ENCODE measurements at places on chromosomes 13 and 19.
A peak's percentile ranks its signal among the peaks of the same experiment; 100 is the strongest.

- H3K36me3 ChIP-seq: peaks cover 2% of the 10 kb centered on the region
- H3K4me1 ChIP-seq: no peaks in the 10 kb centered on the region
- DNase-seq: peak; percentile 56
- H3K27ac ChIP-seq: no peak overlapping the region
- no peak overlapping the region for H3K4me3 ChIP-seq
These were observed 40.3 kb downstream of the ZNF557 start for GRCh38 chr19:7109678-7110289.

DNA sequence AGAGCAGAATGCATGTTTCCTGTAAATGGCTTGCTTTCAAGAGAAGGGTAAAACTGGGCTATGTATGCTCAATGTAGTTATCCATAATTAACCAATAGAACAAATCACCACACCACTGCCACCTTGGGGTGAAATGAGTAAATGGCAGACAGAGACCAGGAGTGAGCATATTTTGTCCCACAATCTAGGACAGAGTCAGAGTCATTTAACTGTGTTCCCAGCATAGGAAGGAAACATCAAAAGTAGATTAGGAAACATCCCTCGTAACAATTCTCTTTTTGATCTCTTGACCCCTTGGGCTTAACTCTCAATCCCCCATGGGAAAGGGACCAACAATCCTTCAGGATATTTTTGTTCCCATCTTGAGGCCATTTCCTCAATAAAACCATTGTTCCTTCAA lies 224.8 kb downstream of the NHLRC3 start:
- H3K4me3 ChIP-seq: no peak overlapping the region
- peak; percentile 44 for DNase-seq
- no peaks in the 10 kb centered on the region for H3K4me1 ChIP-seq
- H3K36me3 ChIP-seq: no peaks in the 10 kb centered on the region
- no peak overlapping the region for H3K27ac ChIP-seq
- H3K27me3 ChIP-seq: no peaks in the 10 kb centered on the region

DNA sequence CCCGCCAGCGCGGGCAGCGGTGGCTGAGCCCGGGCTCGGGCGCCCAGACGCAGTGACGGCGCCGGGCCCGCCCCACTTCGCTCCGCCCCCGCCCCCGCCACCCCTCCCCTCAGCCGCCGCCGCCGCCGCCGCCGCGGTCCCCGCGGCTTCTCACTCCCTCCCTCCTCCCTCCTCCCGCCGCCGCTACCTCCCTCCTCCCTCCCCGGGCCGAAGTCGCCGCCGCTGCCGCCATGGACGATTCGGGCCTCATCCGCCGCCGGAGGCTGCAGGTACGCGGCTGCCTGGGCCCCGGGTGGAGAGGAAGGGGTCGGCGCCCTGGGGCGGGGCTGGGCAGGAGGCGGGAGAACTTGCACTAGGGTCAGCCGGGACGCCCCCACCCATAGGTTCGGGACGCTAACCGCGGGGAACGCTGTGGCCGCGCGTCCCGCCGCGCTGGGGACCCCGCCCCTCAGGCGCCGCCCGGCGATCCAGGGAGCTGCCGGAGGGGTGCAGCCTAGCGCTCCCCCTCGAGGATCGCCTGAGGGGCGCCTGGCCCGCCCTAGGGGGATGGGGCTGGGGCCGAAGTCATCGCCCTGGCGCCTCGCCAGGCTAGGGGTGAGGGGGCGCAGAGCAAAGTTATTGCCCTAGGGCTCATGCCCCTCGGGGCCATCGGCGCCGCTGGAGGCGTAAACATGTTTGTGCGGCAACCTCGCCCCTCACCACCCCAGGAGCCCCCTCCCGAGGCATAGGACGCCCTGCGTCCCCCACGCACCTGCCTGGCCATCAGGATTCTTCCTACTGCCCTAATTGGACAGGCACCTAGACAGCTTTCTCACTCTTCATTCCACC lies 427 bp downstream of the RTBDN start:
- peaks cover 3% of the 10 kb centered on the region for H3K27me3 ChIP-seq
- peak overlapping the region; percentile 68 for H3K4me3 ChIP-seq
- no peaks in the 10 kb centered on the region for H3K4me1 ChIP-seq
- H3K36me3 ChIP-seq: no peaks in the 10 kb centered on the region
- DNase-seq: peak; percentile 70
- no peak overlapping the region for H3K27ac ChIP-seq

DNA sequence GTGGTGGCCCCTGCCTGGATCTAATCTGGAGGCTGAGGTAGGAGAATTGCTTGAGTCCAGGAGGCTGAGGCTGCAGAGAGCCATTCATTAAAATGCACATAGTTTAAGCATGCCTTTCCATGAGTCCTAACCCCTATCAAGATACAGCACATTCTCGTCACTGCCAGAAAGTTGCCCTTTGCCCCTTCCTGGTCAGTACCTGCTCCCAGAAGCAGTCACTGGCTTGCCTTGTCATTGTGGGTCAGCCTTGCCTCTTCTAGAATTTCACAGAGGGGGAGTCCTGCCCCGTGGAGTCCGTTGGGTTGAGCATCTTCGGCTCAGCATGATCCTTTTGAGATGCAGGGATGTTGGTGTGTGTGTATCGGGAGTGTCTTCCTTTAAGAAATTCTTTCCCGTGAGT lies 10.8 kb downstream of the BICRA start:
- H3K36me3 ChIP-seq: peaks cover 18% of the 10 kb centered on the region
- H3K4me3 ChIP-seq: peak overlapping the region; percentile 31
- no peaks in the 10 kb centered on the region for H3K27me3 ChIP-seq
- H3K27ac ChIP-seq: peak overlapping the region; percentile 38

- no peak overlapping the region for H3K4me3 ChIP-seq
- no peak for DNase-seq
- H3K27ac ChIP-seq: no peak overlapping the region
- H3K36me3 ChIP-seq: no peaks in the 10 kb centered on the region
- no peaks in the 10 kb centered on the region for H3K4me1 ChIP-seq
- no peaks in the 10 kb centered on the region for H3K27me3 ChIP-seq
These were observed 21.2 kb upstream of the CPB2 start for GRCh38 chr13:46126056-46126455.

- peak overlapping the region; percentile 93 for H3K4me3 ChIP-seq
- H3K27ac ChIP-seq: no peak overlapping the region
- no peaks in the 10 kb centered on the region for H3K4me1 ChIP-seq
- H3K36me3 ChIP-seq: peaks cover 47% of the 10 kb centered on the region
These were observed 2.1 kb downstream of the TRIM13 start for GRCh38 chr13:49998714-49999624.

- no peak overlapping the region for H3K4me3 ChIP-seq
- H3K27ac ChIP-seq: no peak overlapping the region
- no peaks in the 10 kb centered on the region for H3K4me1 ChIP-seq
- peaks cover 14% of the 10 kb centered on the region for H3K36me3 ChIP-seq
These were observed 533 bp downstream of the DKKL1 start for GRCh38 chr19:49364083-49364737.

DNA sequence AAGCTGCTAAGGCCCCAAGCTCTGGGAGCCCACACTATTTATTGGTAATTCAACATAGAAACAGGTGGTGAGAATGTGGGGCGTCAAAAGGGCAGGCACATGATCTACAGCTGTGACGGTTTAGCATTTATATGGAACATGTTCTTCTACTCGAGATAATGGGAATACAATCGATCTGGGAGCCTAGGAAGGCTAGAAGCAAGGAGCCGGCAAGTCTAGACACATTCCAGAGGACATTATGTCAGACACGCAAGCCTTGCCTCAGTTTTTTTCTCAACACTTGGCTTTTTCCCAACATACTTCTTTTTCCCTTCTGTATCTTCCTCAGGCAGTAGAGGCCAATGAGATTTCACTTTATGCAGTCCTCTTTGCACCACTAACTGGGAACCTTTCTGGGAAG lies 315.7 kb upstream of the SLITRK5 start:
- no peaks in the 10 kb centered on the region for H3K4me1 ChIP-seq
- H3K4me3 ChIP-seq: no peak overlapping the region
- DNase-seq: no peak
- H3K36me3 ChIP-seq: no peaks in the 10 kb centered on the region
- no peak overlapping the region for H3K27ac ChIP-seq

GRCh38 chr13:37616131-37616530 lies 17.6 kb upstream of the POSTN start:
- H3K4me3 ChIP-seq: no peak overlapping the region
- H3K4me1 ChIP-seq: no peaks in the 10 kb centered on the region
- no peaks in the 10 kb centered on the region for H3K36me3 ChIP-seq
- no peak for DNase-seq
- no peaks in the 10 kb centered on the region for H3K27me3 ChIP-seq

DNA sequence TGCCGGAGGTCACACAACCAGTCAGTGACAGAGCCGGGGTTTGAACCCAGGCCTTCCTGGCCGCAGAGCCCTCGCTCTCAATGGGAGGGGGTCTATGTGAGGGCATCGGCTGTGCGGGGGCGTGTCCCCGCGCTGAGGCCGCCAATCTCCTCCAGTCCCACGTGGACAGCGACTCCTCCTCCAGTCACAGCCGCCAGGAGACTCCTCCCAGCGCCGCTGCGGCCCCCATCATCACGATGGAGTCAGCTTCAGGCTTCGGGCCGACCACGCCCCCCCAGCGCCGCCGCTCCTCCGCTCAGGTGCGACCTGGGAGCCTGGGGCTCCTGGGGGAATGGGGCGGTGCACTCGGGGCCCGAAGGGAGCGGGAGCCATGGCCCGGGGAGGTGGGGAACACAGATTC lies 6.0 kb downstream of the SPRED3 start:
- no peaks in the 10 kb centered on the region for H3K4me1 ChIP-seq
- H3K36me3 ChIP-seq: peaks cover 43% of the 10 kb centered on the region
- peak; percentile 98 for DNase-seq
- H3K27me3 ChIP-seq: no peaks in the 10 kb centered on the region

DNA sequence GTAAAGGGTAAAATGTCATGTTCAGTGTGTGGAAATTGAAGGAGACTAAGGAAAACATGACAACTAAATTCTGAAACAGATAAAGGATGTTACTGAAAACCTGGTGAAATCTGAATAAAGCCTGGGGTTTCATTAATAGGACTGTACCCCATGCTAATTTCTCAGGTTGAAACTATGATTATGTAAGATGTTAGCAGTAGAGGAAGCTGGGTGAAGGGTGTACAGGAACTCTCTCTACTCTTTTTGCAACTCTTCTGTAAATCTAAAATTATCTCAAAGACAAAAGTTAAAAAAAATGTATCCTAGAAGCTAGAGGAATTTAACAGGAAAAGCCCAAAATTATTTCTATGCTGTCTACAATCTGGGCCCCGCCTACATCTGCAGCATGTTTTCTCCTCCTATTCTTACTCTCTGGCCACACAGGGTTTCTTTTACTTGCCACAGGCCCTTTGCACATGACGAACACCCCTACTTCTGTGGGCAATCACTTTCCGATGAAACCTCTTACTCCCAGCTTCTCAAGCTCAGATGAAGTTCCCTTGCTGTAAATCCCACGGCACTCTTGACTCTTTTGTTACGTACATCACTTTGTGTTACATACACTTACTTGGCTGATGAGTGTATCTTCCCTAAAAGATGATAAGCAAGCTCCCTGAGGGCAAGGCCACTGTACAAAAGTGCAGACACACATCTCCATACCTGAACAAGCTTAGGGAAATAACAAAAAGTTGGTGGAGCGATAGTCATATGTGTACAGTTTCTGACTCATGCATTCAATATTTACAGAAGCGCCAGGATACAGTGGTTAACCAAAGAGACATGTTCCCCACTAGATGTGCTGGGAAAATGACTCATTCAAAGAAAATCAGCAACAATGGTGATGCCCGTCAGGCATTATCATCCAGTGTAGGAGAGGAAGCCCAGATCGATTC lies 32.6 kb downstream of the RUBCNL start:
- DNase-seq: no peak
- no peak overlapping the region for H3K4me3 ChIP-seq
- H3K27me3 ChIP-seq: no peaks in the 10 kb centered on the region
- no peak overlapping the region for H3K27ac ChIP-seq
- H3K36me3 ChIP-seq: peaks cover 5% of the 10 kb centered on the region
- H3K4me1 ChIP-seq: no peaks in the 10 kb centered on the region

DNA sequence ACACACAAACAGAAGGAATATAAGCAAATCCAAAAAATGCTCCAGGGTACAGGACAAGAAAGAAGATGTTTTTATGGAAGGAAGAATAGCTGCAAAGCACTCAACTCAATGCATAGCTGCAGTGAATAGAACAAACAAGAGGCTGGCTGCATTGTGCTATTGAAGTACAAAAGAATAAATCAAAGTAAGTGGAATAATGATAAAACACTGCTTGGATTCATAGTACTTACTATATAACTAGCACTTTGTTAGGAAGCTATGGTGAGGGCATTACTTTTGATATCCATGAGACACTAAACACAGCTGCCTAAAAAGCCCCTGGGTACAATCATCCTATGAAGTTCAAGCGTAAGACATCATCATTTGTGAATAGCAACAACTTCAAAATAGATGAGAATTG lies 350.1 kb downstream of the PCDH9 start:
- no peak overlapping the region for H3K4me3 ChIP-seq
- no peaks in the 10 kb centered on the region for H3K27me3 ChIP-seq
- no peak overlapping the region for H3K27ac ChIP-seq
- DNase-seq: no peak

GRCh38 chr19:5131031-5131505 lies 162.2 kb downstream of the KDM4B start:
- peaks cover 18% of the 10 kb centered on the region for H3K36me3 ChIP-seq
- H3K4me3 ChIP-seq: no peak overlapping the region
- H3K4me1 ChIP-seq: peaks cover 2% of the 10 kb centered on the region
- no peaks in the 10 kb centered on the region for H3K27me3 ChIP-seq
- no peak for DNase-seq

GRCh38 chr19:4124638-4125037 lies 716 bp upstream of the MAP2K2 start:
- H3K4me3 ChIP-seq: peak overlapping the region; percentile 79
- no peak for DNase-seq
- no peak overlapping the region for H3K27ac ChIP-seq
- peaks cover 2% of the 10 kb centered on the region for H3K4me1 ChIP-seq

- peak overlapping the region; percentile 29 for H3K4me3 ChIP-seq
- peaks cover 40% of the 10 kb centered on the region for H3K36me3 ChIP-seq
- H3K4me1 ChIP-seq: peaks cover 6% of the 10 kb centered on the region
- peak; percentile 55 for DNase-seq
- peak overlapping the region; percentile 73 for H3K27ac ChIP-seq
These were observed 37.6 kb downstream of the GRIK5 start for GRCh38 chr19:42032431-42032830.

- H3K36me3 ChIP-seq: peaks cover 16% of the 10 kb centered on the region
- H3K27me3 ChIP-seq: peaks cover 2% of the 10 kb centered on the region
- DNase-seq: no peak
- no peaks in the 10 kb centered on the region for H3K4me1 ChIP-seq
These were observed 14.8 kb downstream of the SLC8A2 start for GRCh38 chr19:47456721-47457474.

DNA sequence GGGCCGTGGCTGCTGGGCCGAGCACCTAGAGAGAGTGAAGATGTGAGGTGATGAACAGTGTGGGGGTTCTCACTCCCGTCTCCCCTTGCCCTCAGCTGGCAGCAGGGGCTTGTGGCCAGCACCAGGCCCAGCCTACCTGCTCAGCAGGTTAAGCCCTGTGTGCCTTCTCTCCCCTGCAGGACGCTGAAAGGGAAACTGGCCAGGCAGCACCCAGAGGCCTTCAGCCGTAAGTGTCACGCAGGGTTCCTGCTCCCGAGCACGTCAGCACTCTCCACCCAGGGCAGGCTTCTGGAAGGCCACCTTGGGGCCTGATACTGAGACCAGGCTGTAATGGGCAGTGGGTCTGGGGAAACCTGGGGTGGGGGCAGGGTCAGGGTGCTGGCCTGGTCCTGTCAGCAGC lies 4.7 kb upstream of the UBA52 start:
- no peak for DNase-seq
- H3K27ac ChIP-seq: no peak overlapping the region
- peaks cover 38% of the 10 kb centered on the region for H3K36me3 ChIP-seq
- H3K27me3 ChIP-seq: no peaks in the 10 kb centered on the region
- H3K4me3 ChIP-seq: no peak overlapping the region

GRCh38 chr13:40190641-40191100 lies 475.8 kb downstream of the FOXO1 start:
- no peak overlapping the region for H3K4me3 ChIP-seq
- H3K27ac ChIP-seq: no peak overlapping the region
- H3K27me3 ChIP-seq: no peaks in the 10 kb centered on the region
- no peaks in the 10 kb centered on the region for H3K36me3 ChIP-seq
- no peak for DNase-seq

Data from H9 (cell line).